ENCODE measurements at places on chromosomes 1 and 21.

GRCh38 chr1:33710967-33711366 lies 152.9 kb upstream of the HMGB4 start:
- DNase-seq, result peak; percentile 11

- DNase-seq, result no peak
These were observed at the start of gene FAM151A for GRCh38 chr1:54623216-54624007. FAM151A (minus strand) TSS chr1:54623525; CDS start chr1:54623395, 130 bp downstream.

GRCh38 chr1:198304431-198304830 lies 147.6 kb downstream of the NEK7 start:
- DNase-seq, result no peak

DNA sequence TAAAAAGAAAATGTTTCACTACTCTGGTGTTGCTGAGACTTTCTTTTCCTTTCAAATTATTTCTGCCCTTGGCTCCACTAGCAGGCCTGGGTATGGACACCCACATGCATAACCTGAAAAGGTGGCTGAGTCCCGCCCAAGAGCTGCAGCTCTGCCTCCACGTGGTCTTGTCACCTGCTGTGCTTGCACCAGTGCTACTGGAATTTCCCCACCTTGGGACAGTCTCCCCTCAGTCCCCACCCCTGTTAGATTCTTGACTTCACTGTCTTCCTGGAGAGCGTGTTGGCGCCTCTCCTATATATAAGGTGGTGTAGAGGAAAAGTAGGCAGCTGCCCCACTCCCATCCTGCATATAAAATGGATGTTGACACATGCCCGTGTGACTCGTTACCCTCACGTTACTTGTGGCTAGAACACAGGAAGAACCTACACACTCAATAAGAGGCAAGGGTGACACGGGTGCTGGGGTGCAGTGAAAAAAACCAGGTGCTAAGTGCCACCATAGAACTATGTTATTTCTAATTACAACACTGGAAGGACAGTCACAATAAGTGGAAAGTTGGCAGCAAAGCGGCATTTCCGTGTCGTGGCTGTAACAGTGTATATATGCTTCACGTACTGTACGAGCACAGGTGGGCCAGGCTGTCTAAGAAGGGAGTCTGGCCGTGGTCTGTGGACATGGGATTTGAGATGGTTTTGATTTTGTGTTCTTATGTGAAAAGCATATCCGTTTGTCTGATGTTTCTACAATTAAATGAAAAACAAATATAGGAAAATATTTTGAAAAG lies 61.0 kb downstream of the POFUT2 start:
- DNase-seq, result no peak

All from AG08395 (cell line).